Left kidney (tissue), 8 donors: ENCODE measurements at places on chromosomes 1 and 21. TPM values are rescaled to one million over a fixed set of nuclear protein-coding genes. Genes with fewer than 3 reads are reported as not detected.

Gene EDARADD
- 8.2 TPM for polyA plus RNA-seq

Gene TENT5C
- polyA plus RNA-seq: 2.9 TPM

Gene COL11A1
- polyA plus RNA-seq: 6.9 TPM

Gene SDHC
- polyA plus RNA-seq: 272 TPM

Gene RXFP4
- polyA plus RNA-seq: 0.15 TPM
